ENCODE measurements at places on chromosomes 5 and 9.
A peak's percentile ranks its signal among the peaks of the same experiment; 100 is the strongest.

GRCh38 chr9:69829484-69829883, 8.9 kb downstream of the CFAP95 start:
- no peak for DNase-seq

- no peak for DNase-seq
Measured at GRCh38 chr5:142360607-142361120, 35.8 kb upstream of the SPRY4 start.

DNA sequence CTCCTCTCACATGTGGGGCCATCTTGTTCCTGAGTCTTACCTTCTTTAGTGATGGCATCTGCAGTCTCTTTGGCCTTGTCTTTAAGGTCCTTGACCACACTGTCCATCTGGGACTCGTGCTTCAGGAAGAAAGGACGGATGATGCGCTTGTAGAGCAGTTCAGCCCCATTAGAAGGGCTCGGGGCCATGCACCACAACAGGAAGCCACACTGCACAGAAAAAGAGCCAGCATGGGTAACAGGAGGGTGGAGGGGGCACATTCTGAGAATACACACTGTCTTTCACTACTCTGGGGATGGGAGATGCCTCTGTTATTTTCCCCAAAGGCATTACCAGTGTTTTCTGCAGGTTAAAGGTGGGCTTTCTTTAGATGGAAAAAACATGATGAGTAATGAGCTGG, 25.9 kb downstream of the SRP19 start:
- DNase-seq = no peak

GRCh38 chr5:163339148-163339547, 98.2 kb upstream of the CCNG1 start:
- DNase-seq = no peak

DNA sequence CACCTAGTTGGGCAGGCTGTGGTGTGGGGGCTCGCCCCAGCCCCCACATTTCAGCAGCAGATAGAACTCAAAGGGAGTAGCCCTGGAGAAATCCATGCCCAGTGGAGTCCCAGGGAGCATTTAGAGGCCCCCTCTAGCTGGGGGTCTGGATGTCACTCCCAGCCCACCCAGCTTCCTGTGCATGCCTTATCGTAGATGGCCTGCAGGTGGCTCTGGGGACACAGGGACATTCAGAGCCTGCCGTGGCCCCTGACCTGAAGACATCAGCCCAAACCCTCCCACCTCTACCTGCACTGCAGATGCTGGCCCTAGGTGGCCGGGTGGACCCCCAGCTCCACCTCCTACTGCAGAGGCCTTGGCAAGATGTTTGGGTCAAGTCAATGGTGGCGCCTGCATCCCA, 49.0 kb upstream of the LMX1B start:
- DNase-seq = no peak

DNA sequence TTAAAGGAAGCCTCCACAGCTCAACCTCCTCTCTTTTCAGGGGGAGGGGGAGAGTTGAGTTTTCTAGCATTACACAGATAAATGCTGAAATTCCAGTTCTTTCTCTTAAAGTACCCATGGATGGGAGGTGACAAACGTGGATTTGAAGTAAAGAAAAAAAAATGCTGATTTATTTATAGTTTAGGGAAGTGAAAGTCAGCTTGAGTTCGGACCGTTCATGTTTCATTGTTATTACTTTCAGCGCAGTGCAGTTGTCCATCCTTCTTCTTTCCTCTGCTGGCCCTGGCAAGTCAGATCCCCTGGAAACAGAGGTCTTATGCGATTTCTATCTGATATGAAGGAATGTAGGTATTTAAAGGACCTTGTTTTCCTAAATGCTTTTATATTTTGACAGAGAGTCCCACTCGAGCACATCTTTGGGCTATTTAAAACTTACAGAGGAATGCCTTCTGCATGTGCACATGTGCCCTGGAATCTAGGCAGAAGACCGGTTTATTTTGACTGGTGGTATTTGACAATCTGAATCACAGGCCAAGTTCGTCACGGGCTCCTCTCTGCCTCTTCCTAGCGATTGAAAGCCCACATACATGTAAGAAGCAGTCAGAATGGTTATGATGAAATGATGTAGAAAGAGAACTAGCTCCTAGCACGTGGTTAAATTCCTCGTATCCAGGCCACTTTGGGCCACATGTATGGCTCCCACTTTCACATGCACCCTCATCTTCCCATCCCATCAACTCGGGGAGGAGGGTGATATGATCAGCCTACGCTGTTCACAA, 385.2 kb upstream of the KLF4 start:
- DNase-seq = no peak

DNA sequence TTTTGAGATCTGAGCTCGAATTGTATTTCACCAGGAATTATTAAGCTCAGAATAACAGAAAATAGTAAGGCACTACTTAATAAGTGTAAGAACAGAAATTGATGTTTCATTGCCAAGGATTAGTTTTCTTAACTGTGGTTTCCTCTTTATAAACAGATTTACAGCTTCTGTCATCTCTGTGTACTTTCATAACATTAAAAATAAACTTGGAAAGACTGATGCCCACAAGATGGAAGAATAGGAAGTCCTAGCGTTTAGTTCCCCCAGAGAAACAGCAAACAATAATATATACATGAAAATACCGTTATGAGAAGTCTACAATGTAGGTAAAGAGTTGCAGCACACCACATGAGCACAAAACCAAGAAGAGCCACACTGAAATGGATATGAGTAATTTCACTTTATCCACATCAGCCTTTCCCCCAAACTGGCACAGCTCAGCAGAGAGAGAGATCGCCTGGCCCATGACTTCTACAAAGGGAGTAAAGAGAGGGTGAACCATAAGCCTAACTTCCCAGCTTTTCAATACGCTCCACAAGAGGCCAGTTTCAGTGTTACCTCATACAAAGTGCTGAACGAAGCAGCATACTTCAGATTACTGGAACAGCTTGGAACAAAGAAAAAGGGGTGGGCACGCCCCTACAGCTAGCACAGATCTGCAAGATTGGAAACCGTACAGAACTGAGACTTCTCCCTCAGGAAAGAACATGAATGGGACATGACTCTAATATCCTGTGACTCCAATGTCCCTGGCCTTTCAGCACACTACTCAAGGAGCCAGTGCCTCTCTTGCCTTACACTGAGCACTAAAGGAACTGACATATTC, 75.4 kb downstream of the EMB start:
- no peak for DNase-seq

GRCh38 chr9:127589955-127590370, 22.1 kb upstream of the STXBP1 start:
- DNase-seq = peak; percentile 83

GRCh38 chr9:116942593-116943061, 255.5 kb downstream of the TRIM32 start:
- no peak for DNase-seq

GRCh38 chr5:135329913-135330797, 68.9 kb downstream of the MACROH2A1 start:
- DNase-seq = no peak

- DNase-seq = no peak
Measured at GRCh38 chr9:89522959-89523285, 25.0 kb upstream of the SEMA4D start.

- no peak for DNase-seq
Measured at GRCh38 chr5:33629999-33630398, 189.2 kb downstream of the TARS1 start.

GRCh38 chr5:109351988-109352864, 57.5 kb downstream of the PJA2 start:
- no peak for DNase-seq

- DNase-seq = peak; percentile 29
Measured at GRCh38 chr5:107533910-107534876, 136.5 kb downstream of the EFNA5 start.

DNA sequence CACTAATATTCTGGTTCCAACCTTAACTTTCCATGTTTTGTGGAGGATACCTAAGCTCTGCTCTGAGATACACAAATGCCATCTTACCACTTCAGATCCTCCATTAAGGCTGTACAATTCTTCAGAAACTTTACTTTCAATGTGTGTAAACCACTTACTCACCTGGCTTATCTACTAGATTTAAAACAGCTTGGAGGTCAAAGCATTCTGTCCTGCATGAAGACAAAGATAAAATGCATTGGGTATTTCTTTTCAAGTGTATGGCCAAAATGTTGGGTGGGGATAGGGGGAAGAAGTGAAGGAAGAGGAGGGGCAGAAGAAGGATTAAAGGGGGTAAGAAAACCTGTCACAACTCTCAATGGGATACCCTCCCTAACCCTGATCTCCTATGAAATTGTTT, 939 bp downstream of the GOLGA1 start:
- no peak for DNase-seq

GRCh38 chr5:139688751-139689372, 40.7 kb downstream of the CXXC5 start:
- DNase-seq = no peak

DNA sequence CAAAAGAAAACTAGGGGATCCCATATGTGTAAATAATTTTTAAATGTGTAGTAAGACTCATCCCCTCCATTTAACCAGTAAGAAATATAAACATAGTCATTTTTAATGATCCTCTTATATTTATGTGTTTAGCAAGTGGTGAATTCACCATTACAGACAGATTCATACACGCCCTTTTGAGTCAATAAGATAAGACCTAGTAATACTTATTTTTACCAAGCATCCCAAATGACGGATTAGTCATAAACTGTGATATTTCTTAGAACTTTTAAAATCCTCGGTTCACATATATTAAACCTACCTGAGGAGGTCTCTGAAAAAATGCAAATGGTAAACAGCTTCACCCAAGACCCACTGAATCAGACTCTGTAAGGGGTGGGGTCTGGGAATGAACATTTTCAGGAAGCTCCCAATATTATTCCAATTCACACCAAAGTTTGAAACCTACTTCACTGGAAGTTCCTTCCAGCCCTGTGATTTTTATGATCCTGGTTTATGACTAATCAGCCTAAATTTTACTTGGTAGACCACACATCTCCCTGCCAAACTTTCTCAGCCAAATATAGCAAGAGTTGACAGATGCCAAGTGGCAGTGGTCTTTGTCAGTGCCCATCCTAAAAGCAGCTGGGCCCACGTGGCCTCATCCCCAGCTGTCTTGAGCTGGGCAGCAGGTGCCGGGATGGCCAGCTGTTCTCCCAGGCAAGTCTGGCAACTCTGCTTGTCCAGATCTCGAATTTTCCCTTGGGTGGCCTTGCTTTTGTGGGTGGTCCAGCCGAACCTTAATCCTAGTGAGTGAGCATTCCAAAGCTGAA, 559.0 kb upstream of the RGMB start:
- no peak for DNase-seq

DNA sequence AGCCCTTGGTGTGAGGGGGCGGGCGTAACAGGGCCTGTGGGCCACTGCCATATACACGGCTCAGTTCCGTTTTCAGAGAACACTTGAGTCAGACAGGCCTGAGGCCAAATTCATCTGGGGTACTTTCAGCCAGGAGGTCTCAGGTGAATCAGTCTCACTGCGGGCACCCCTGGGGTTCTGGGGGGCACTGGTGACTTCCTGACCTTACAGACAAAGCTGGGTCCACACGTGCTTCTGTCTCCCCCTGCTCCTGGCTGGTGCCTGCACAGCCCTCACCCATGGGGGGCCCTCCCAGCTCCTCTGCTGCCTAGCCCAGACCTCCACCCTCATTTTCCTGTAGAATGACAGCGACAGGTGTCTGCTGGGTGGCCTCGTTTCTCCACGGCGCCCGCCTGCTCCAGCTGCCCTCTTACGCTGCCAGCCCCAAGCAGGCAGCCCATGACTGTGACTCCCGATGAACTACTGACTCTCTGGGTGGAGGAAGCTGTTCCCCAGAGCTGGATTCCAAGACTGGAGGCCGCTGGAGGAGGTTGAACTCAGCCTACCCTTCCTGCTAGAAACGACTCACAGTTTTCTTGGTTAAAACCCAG, 374.1 kb upstream of the IRX4 start:
- DNase-seq = no peak

GRCh38 chr9:127873223-127873691, 4.2 kb downstream of the AK1 start:
- DNase-seq = no peak

- DNase-seq = no peak
Measured at GRCh38 chr9:15670246-15670645, 117.4 kb downstream of the CCDC171 start.

DNA sequence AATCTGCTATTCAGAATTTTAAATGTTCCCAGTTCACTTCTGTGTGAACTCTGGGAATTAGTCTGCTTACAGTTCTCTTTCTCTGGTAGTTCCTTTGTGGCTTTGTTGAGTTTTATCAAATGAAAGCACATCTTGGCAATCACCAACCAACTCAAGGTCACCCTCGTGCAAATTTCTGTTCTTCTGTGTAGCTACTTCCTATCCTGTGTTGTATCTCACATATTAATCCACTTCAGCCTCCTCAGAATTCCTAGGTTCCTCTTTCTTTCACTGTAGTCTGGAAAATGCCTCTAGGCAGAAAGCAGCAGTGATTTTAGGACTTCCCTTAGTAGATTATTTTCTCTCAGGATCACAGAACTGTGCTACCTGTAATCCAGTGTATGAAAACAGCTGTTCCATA, 100.3 kb downstream of the AUH start:
- no peak for DNase-seq

DNA sequence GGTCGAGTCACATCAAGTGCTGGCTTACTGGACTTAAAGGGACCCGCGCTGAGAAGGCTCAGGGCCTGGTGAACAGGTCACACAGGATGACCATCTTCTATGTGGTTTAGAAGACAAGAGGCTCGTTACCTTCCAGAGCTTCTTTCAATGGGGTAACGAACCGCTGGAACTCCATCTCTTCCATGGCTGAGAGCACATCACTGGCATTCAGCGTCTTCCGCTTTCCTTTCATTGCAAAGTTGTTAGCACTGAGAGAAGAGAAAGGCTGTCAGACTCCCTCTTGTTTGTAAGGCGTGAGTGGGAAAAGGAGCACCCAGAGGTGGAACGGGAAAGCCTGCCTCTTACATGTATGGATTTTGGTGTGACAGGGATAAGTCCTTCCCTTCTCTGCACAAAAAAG, 994 bp downstream of the POLE3 start:
- no peak for DNase-seq

DNA sequence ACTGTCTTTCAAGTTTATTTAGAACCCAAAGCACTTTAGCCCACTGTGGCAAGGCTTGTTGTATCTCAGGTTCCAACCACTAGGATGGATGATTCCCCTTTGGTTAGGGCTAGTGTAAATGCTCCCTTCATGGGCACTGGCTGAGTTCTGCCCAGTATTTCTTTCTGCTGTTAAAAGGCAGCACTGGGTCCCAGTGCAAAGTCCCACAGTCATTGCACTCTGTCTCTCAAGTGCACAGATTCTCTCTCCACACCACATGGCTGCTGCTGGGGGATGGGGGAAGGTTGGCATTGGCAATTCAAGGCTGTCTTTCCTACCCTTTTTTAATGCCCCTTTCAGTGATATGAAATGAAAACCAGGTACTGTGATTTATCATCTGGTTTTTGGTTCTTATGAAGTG, 7.2 kb upstream of the NPR3 start:
- DNase-seq = no peak

GRCh38 chr5:140018096-140018481, 25.0 kb downstream of the NRG2 start:
- DNase-seq = no peak
